NCI-H2081 treated with DMSO at 0.1 percent for 48 hours (cell line): ENCODE measurements at places on chromosomes 3 and 15.

GRCh38 chr3:125386811-125387210 lies 11.7 kb upstream of the ZNF148 start:
- DNase-seq: no peak

GRCh38 chr15:48547286-48547685 lies 98.2 kb downstream of the FBN1 start:
- DNase-seq: no peak

GRCh38 chr3:96483781-96484180 lies 330.6 kb upstream of the EPHA6 start:
- DNase-seq: no peak

- DNase-seq: no peak
These were observed 59.1 kb downstream of the IQSEC1 start for GRCh38 chr3:13013994-13014754.
